ENCODE measurements at places on chromosomes 1 and 21.

- no peak for DNase-seq
These were observed 29.5 kb downstream of the RUNX1 start for GRCh38 chr21:35019631-35020032.

DNA sequence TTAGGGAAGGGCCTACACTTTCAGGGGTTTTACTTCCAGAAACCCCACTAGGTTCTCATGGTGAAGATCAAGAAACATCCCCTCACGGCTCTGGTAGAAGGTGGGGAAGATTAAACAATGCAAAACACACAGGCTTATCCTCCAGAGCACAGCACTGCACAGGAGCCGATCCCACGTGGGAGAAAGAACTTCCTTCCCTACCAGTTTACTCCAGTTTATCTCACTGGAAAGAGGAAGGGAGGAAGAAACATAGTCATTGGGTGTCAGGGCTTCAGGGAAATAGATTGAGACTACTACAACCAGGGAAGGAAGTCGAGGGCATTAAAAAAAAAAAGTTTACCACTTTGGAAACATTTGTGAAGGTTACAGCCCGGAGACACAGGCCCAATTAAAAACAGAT lies 164.4 kb downstream of the NTPCR start:
- no peak for DNase-seq

GRCh38 chr1:23618586-23619083 lies 59.3 kb upstream of the ID3 start:
- DNase-seq = no peak

DNA sequence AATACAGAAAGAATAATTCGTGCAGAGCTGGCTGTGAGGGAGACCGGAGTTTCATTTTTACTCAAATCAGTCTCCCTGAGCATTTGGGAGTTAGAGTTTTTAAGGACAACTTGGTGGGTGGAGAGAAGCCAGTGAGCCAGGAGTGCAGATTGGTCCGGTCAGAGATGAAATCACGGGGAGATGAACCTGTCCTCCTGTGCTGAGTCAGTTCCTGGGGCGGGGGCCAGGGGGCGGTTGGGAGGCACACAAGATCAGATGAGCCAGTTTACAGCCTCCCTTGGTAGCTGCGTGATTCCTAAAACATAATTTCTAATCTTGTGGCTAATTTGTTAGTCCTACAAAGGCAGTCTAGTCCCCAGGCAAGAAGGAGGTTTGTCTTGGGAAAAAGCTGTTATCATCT lies 1267.9 kb downstream of the AMY1C start:
- no peak for DNase-seq

Data from activated T-cell treated with anti-CD3 and anti-CD28 coated beads, Interleukin-2, amount 50 U/mL, for 24 hours (primary cell).